Activated naive CD8-positive, alpha-beta T cell treated with anti-CD3 and anti-CD28 coated beads, Interleukin-2, amount 50 U/mL, for 24 hours (primary cell): ENCODE measurements at places on chromosomes 5 and 9.
A peak's percentile ranks its signal among the peaks of the same experiment; 100 is the strongest.

DNA sequence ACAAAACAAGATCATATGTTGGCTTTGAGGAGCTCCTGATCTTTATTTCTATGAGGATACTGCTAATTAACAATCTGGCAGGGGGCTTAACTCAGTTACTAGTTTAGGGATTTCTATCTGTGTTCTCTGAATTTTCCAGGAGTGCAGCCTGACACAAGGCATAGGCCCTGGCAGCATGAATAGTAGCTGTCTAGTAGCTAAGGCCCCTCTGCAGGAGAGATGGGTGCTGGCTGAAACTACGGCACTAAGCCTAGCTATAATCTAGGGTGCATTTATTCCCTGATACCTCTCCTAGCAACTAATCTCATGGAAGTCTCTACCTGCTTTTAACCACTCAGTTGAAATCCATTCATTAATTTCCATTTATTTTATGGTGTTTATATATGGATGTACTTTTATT, 268.2 kb downstream of the TMEM232 start:
- DNase-seq, result no peak

DNA sequence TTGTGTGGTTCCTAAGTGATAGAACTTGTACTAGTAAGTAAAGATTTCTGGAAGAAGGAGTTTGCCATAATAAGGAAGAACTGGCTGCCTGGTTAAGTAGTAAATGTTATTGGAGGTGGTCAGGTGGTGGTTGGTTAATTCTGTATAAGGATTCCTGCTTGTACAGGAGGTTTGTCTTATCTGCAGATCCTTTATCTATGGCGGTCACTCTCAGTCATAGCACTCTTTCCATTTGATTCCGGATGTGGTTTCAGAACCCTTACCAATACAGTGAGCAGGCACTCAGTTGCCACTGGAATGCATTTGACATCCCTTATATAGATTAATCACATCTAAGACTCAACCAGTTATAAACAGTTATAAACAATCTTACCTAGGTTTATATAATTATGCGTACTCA, 50.3 kb downstream of the RAD50 start:
- DNase-seq, result no peak

DNA sequence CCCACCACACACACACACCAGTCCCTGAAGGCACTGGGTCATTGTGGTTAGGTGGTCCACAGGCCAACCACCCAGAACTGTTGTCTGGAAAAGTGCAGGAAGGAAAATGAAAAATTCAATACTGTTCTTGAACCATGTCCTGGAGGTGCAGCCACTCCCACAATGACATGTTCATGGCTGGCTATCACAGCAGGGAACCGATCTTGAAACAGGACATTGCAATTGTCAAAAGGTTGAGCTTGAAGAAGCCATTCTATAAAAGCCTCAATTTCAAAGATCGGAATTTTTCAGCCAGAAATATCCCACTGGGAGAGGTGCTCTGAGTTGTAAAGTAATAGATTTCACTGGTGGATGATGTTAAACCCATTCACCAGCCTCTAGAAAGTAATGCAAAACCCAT, 218.2 kb downstream of the GNA14 start:
- DNase-seq, result no peak

GRCh38 chr5:39631958-39632357, 207.2 kb upstream of the DAB2 start:
- DNase-seq, result no peak

GRCh38 chr9:18343784-18344183, 130.2 kb upstream of the ADAMTSL1 start:
- no peak for DNase-seq

DNA sequence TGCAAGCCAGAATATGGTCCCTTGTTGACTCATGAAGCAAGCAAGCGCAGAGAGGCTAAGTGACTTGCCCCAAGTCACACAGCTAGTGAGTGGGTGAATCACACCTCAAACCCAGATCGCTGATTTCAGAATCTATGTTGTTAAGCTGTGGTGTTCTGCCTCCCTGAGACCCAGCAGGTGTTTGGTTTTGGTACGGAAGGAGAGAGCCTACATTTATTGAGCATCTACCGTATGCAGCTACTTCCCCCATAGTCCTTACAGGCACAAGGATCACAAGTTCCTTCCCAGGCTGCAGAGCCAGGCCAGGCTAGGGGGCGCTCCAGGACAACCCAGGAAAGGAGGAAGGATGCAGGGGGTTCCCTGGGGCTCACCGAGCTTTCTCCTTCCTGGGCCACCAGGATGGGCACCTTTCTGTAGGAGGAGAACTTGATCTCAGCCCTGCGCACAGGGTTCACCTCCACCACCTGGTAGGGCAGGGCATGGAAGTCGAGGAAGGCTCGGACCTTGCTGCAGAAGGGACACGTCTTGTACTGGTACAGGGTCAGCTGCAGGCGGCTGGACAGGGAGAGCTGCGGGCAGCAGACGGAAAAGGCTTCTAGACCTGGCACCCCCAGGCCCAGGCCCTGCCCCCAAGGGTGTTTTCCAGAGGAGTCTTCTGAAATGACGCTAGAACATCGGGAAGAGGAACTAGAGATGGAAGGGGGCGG, 2.5 kb downstream of the PTGES2 start:
- DNase-seq, result peak; percentile 71

DNA sequence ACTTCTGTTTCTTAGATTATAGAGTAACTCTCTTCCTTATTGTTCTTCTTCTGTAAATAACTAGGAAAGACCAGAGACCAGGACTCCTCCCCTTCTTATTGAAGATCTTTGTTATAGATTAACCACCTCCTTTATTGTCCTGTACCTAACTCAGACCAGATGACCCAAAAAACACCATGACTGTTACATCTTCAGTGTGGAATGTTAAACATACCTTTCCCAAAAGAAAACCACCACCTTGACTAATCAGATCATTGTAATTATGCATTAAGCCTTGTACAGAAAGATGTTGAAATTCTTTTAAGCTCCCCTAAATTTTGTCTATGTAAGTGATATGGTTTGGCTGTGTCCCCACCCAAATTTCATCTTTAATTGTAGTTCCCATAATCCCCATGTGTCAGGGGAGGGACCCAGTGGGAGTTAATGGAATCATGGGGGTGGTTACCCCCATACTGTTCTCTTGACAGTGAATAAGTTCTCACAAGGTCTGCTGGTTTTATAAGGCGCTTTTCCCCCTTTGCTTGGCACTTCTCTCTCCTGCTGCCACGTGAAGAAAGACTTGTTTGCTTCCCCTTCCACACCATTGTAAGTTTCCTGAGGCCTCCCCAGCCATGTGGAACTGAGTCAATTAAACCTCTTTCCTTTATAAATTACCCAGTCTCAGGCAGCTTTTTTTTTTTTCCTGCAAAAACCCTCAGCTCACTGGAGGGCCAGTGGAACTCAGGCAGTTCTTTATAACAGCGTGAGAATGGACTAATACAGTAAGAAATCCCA, 26.3 kb downstream of the ARSB start:
- no peak for DNase-seq
